ENCODE measurements at places on chromosomes 3 and 15. TPM values are rescaled to one million over a fixed set of nuclear protein-coding genes. Genes with fewer than 3 reads are reported as not detected.

DNA sequence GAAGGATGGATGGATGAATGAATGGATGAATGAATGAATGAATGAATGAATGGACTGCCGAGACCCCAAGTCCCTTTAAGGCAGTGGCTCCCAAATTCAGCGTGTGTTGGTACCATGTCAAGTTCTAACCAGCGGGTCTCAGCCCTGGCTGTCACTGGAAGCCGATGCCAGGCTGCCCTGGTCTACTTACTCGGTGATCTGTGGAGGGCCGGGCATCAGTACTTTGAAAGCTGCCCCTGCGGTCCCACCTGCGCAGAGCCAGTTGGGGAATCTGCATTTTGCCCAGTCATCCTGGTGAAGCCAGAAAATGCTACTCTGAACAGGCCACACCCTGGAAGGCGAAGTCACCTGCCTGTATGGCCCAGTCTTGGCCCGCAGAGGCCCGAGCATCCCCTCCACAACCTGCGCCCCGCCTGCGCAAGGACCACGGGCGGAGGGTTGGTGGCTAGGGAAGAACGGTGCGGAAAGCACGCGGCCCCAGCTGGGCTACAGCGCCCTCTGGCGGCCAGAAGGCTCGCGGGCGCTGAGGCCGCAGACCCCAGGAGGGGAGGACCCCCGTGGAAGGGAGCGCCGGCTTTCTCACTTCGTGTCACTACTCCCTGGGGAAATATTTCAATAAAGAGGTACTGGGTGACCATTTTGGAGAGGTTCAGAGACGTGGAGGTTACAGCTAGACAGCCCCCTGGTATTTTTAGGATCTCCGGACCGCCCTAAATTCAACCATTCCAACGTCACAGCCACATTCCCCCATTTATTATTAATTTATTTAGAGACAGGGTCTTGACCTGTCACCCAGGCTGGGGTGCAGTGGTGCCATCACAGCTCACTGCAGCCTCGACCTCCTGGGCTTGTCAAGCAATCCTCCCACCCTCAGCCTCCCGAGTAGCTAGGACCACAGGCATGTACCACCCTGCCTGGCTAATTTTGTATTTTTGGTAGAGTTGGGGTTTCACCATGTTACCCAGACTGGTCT lies 34.9 kb downstream of the PRKCD start:
- DNase-seq, result peak; percentile 49

The GHSR gene
- total RNA-seq, result not detected

DNA sequence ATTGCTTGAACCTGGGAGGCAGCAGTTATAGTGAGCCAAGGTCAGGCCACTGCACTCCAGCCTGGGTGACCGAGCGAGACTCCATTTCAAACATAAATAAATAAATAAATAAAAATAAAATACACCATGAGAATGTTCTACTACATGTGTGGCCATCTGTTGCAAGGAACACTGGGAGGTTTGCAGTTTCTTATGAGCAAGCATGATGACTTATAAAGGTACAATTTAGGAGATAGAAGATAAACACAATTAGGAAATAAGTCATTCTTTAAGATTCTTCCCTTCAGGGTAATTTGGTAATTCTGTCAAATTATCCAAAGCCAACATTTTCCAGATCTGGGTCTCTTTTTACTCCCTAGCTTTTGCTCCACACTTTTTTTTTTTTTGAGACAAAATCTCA lies 13.4 kb downstream of the HTR3C start:
- no peak for DNase-seq

- no peak for DNase-seq
Observed at GRCh38 chr3:103372031-103372430, 937.2 kb downstream of the ZPLD1 start.

DNA sequence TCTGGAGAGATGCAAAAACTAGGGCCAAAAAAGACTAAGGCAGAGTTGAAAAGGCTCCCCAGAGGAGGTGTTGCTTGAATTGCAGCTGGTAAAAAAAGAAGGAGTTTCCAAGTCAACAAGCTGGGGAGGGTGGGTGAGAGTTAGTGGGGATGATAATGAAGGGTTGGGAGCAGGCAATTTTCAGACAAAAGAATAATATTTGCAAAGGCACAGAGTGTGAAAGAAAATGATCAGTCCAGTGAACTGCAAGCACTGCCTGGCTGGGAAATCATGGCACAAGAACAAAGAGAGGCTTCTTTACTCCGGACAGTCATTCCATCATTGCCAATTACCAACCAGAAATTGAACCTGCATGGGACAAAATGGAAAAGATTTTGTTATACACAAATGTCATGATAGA lies 42.2 kb downstream of the C3orf85 start:
- no peak for DNase-seq

Data from CD4-positive, CD25-positive, alpha-beta regulatory T cell (primary cell).